ENCODE measurements at places on chromosomes 4 and X. TPM values are rescaled to one million over a fixed set of nuclear protein-coding genes. Genes with fewer than 3 reads are reported as not detected.

DNA sequence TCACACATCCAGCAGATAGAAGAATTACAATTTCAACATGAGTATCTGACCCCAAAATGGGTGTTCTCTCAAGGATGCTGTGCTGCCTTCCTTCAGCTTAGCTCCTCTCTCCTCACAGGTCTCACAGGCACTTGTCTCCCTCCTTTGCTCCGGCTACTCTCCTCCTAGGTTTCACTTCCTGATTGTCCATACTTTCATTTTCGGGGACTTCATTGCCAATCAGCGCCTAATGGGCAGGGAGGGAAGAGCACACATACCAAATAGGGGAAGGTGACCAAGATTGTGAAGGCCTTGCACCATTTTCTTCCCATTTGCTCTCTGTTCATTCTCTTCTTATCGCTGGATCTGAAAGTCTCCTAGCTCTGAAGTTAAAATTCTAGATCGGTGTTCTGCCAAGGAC is 125.4 kb upstream of the EOLA2 start:
- DNase-seq = no peak

DNA sequence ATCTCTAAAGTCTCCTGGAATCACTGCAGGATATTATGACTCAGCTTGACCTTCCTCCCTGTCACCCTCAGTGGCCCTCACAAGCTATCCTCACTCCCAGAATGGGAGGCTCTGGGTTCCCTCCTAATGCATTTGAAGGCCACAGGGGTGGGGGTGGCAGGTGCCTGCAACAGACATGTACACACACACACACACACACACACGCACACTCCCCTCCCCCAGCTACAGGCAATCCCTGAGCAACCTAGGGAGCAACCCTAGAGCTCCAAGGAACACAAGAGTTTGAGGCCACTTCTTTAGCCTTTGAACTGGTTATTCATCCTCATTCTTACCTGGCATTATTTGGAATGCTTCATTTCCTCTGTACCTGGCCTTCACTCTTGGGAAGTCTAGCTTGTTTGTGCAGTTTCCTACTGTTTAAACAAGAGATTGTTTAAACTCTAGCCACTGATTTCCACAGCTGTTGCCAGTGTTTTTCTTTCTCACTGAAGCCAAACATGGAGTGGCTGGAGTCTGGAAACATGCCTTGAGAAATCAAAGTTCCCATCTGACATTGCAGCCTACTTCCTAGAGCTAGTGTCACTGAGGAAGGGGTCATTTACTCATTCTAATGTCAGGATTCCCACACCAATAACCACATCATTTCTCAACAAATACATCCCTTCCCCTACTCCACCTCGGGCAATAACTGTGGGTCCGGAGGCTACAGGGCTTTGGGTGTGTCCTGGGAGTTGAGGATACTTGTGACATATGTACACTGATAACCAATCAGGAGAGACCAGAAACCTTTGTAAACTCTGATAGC is 37.7 kb downstream of the MAOA start:
- DNase-seq = no peak

DNA sequence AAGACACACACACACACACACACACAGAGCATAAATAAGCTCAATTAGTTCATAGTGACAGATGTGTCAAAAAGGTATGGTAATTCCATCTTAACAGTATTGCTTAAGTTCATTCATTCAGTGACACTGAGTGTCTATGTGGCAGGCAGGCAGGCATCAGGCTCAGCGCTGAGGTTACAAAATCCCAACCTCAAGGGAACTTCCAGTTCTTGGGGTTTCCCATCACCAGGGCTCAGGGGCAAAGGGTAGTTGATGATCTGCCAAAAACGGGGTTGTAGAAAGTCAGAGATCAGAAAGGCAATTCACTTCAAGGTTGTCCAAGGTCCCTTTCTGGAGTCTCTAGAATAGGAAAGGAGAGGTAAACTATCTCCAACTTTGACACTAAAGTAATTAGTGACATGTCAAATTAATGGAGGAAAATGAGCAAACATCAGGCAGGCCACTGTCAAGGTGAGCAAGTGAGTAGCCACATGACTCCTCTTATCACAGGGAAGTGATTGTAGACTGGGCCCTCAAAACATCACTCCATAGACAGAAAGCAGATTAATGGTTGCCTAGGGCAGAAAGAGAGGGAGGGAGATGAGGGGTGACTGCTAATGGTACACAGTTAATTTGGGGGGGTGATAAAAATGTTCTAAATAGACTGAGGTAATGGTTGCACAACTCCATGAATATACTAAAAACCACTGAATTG is 41.8 kb downstream of the GPC4 start:
- no peak for DNase-seq

TMEM154 gene
- 36.3 TPM for total RNA-seq

DNA sequence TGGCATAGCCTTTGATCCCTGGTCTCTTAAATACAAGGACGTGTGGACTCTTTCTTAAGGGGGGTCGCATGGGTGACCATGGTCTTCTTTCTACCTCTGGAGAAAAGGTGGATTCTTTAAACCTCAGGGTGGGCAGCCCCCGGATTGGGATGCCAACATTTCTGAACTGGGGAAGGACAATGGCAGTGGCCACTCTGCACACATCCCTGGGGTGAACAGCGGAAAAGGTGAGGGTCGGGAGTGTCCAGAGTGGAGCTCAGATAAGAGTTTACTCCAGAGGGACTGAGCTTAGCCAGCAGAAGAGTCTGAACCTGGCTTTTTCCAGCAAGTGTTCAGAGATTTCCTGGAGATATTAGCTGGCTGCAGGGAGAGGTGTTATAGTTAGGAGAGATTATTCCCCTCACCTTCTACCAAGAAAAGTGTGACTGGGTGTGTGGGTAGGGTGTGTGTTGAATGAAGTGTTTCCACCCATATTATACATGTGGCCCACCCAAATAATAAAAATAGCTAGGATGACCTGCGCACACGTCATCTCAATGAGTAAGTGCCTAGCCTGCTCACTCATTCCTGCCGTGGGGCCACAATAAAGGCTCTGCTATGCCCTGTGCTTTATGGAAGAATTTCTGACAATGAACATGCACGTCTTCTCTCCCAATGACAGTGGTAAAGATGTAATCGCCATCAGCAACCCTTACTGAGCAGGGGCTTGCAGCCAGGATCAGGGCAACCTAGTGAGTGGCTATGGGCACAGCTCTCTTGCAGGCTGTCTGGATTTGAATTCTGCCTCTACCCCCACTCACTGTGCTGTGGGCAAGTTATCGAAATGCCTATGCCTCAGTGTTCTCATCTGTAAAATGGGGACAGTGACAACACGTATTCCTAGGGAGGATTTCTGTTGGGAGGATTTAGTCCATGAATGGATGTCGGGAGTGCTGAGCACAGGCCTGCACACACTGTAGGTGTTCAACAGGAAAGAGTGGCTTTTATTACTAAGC is 76.6 kb downstream of the SLC2A9 start:
- DNase-seq = no peak

GRCh38 chr4:87971866-87972265 is 3.6 kb upstream of the SPP1 start:
- no peak for DNase-seq

DNA sequence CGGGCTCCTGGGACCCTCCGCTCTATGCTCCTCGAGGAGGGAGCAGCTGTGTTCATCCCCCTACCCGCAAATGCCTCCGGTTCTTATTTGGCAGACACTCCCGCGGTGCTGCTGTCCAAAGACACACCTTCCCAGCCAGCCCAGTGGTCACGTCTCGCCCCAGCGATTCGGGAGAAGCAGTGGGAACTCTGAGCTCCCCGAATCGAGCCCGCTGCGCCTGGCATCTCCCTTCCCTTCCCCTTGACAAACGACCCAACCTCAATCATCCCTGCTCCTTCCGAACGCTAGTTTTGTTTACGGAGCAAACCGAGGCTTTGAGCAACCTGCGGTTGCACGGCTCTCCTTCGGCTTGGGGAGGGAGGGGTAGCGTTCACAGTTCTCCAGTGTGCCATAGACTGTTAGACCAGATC is 317 bp upstream of the FRMPD4 start:
- DNase-seq = no peak

- no peak for DNase-seq
Observed at GRCh38 chr4:140980426-140981200, 152.7 kb downstream of the RNF150 start.
